ENCODE measurements at places on chromosomes 3 and 15.

DNA sequence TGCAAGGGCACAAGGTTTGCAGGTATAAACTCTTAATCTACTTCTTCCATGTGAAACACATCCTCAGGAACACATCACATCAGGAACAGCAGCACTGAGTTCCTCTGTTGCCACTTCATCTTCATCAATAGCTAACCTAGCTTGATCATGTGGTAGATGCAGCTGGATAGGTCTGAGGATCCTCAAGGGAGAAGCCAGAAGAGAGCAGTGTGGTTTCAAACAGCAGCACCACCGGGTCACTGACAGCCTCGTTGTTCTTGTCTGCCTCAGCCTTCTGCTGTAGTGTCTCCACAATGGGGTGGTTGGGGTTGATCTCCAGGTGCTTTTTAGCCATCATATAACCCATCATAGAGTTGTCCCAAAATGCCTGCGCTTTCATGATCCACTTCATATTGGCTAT lies 58.8 kb downstream of the ADAM10 start:
- no peak for DNase-seq

GRCh38 chr3:87436781-87437543 lies 160.6 kb upstream of the POU1F1 start:
- DNase-seq, result no peak

GRCh38 chr3:122947196-122947595 lies 80.4 kb downstream of the SEMA5B start:
- no peak for DNase-seq

DNA sequence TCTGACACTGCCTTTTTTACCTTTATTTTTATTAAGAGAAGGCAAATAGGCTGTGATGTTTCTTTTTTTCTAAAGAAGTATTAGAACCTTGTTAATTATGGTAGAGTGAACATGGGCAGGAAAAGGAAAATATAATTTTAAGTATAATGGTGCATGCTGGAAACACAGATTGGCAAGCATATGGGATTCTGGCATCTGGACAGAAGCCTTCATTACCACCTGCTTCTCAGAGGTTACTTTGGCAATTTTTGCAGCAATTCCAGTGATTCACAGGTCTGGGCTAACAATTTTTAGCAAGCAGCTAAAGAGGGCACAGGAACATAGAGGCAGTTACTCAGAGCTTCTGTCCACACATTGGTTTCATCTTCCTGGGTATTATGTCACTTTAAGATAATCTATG lies 258.3 kb downstream of the DIPK2A start:
- DNase-seq, result no peak

GRCh38 chr3:37806505-37807200 lies 55.0 kb upstream of the CTDSPL start:
- DNase-seq, result no peak

DNA sequence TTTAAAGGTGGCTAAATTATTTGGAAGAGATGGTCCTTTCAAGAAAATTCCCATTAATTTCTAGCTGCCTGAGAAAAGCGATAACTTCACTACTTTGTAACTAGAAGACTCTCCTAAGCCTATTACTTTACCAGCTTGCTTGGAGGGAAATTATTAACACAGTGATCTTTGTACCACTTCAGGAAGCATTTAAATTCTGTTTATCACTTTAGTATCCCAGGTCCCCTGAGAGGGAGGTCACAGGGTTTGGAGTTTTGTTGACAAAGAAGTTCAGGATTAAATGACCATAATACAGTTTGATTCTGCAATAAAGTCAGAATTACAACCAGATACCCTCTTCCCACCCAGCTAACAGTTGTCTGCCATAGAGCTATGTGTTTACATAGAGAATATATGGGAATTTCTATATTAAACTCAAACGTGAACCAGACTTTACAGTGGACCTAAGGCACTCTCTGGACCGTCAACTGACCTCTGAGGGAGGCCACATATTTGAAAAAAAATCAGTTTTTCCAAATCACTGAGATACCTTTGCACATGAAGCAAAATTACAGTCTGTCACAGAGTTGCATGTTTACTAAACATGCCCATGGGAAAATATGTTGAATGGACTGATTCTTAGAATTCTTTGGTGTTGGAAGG lies 3.0 kb downstream of the SLC27A2 start:
- DNase-seq, result no peak

- DNase-seq, result no peak
Measured at GRCh38 chr3:194200422-194201081, 64.6 kb downstream of the HES1 start.

DNA sequence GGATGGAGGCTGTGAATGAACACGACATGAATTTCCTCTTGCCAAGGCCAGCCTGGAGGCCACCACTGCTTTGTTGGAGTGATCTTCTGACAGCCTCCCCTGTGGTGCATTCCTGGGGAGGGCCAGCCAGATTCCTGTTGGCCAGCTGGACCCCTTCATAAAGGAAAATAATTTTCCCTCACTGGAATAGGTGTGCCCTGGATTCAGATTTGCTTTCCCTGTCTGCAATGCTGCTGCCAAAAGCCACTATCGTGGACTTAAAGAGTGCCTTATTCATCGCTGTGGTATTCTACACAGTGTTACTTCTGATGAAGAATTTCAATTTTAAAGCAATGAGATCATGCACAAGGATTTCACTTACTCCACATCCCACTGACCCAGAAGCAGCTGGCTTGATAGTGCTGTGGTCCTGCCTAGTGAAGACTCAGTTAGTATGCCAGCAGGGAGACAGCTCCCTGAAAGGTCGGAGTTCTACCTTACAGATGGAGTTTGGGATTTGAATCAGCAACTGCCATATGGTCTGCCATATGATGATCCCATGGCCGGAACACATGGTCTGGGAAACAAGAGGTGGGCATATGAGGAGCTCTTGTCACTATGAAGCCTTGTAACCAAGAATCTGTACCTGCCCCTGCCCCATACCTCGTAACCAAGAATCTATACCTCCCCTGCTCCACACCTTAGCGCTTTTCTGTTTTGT lies 145.2 kb downstream of the KLF13 start:
- DNase-seq, result no peak

DNA sequence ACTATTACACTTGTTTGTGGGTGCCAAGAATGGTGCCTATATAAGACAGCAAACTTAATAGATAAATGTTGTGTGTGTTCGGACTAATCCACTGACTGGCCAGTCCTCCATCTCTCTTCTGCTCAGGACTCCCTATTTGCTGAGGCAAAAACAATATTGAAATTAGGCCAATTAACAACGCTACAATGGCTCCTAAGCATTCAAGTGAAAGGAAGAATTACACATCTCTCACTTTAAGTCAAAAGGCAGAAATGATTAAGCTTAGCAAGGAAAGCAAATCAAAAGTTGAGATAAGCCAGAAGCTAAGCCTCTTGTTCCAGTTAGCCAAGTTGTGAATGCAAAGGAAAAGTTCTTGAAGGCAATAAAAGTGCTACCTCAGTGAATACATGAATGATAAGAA lies 126.9 kb downstream of the CCNL1 start:
- no peak for DNase-seq

- no peak for DNase-seq
Measured at GRCh38 chr15:47301481-47301880, 415.8 kb upstream of the SEMA6D start.

DNA sequence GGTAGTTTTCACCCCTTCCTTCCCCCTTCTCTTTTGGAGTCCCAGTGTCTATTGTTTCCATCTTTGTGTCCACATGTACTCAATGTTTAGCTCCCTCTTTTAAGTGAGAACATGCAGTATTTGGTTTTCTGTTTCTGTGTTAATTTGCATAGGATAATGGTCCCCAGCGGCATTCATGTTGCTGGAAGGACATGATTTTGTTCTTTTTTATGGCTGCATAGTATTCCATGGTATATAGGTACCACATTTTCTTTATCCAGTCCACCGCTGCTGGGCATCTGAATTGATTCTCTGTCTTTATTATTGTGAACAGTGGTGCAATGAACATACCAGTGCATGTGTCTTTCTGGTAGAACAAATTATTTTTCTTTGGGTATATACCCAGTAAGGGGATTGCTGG lies 7.7 kb upstream of the HDGFL3 start:
- no peak for DNase-seq

DNA sequence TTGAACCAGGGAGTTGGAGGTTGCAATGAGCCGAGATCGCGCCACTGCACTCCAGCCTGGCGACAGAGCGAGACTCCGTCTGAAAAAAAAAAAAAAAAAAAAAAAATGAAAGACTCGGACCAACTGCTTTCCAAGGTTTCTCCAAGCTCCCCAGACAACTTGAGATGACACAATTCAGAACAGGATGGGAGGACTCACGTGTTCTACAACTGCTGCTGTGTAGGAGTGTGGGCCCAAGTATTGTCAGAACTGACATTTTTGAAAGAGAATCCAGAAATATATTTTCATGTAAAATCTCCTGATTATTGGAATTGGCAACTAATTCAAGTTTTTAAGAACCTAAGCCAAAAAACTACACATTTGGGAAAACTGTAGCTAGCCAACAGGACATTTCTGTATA lies 109.5 kb upstream of the ETV5 start:
- no peak for DNase-seq

- no peak for DNase-seq
Measured at GRCh38 chr3:87173776-87174175, 53.3 kb upstream of the CHMP2B start.

DNA sequence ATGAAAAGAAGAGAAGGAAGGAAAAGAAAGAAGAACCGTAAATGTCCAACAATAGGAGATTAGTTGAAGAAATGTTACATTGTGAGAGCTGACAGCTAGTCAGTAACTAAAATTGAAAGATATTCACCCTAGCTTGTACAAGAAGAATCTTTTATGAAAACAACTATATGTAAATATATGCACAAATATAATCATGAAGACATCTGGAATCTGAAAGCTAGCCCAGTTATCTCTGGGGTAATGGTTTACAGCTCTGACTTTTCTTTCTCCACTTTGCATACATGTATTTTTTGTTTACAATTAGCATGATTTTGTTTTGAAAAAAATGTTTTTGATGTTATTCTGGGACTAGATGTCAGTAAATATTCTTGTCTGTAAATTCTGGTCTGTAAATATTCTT lies 37.1 kb upstream of the ADAMTSL3 start:
- no peak for DNase-seq

- DNase-seq, result no peak
Measured at GRCh38 chr15:52975941-52976449, 185.9 kb upstream of the ONECUT1 start.

DNA sequence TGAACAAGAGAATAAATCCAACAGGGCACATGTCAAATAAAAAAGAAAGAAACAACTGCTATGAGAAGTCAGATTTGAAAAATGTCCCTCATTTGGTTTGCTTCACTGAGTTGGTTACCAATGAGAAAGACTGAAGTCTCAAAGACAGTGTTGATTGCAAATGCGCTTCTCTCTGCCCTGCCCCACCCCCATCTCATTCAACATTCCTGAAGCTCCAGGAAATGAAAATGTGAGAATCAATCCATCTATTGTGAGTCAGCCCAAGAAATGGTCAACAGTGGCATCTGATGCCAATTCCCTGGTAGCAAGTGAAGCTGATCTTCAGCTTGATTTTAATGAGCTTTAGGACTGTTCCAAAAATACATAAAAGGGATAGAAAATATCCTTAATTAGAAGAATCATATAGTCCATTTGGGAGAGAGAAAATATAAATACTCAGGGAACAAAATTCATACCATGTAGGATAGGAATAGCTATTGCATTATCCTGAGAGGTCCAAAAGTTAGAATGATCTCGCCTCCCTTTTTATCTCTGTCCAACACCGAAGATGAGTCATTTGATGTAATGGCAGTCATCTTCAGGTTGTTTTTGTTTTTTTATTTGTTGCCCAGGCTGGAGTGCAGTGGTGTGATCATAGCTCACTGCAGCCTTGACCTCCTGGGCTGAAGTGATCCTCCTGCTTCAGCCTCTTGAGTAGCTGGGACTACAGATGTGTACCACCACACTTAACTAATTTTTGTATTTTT lies 200.3 kb upstream of the UMPS start:
- DNase-seq, result no peak

- DNase-seq, result no peak
Measured at GRCh38 chr3:33441225-33441976, 1.2 kb upstream of the UBP1 start.
